ENCODE measurements at places on chromosomes 1 and 21. TPM values are rescaled to one million over a fixed set of nuclear protein-coding genes. Genes with fewer than 3 reads are reported as not detected.

Gene DCDC2B
- total RNA-seq, result not detected

Gene IVL
- not detected for total RNA-seq

DNA sequence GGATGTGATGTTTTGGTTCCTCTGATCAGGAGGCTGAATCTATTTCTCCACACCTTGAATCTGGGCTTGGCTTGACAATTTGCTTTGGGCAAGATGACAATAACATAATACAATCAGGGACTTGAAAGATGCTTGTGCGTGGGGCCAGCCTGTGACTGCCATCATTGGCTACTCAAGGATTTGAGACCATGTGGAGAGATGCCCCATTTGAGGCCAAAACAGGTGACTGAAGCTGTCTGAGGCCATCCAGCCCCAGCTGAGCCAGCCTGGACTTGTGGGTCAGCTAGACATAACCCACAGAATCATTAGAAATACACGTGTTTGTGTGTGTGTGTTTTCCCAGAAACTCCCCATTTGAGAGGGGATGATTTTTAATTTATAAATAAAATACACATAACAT is 421.5 kb downstream of the PTPRU start:
- no peak for DNase-seq

- no peak for DNase-seq
Observed at GRCh38 chr1:206982216-206982615, 12.0 kb upstream of the FCAMR start.

- no peak for DNase-seq
Observed at GRCh38 chr1:47981667-47982350, 15.4 kb downstream of the TRABD2B start.
